ENCODE measurements at places on chromosomes 12 and 14.
A peak's percentile ranks its signal among the peaks of the same experiment; 100 is the strongest.

- DNase-seq, result no peak
Observed at GRCh38 chr14:99384450-99385417, 95.9 kb downstream of the SETD3 start.

DNA sequence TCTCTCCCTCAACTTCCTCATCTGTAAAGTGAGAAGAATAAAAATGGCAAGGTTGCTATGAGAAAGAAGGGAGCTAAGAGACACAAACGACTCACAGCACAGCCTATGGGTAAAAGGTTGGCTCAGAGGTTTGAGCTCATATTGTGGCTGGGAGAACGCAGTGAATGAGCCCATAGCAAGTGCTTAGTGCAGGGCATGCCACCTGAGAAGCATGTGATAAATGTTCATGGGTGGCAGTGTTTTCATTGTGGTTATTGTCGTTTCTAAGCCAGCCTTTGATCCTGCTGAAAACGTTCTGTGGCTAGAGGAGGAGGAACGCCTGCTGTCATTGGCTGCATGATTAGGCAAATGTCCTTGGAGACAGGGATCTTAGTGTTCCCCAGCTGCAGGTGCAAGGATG is 150.4 kb downstream of the KSR2 start:
- no peak for DNase-seq

DNA sequence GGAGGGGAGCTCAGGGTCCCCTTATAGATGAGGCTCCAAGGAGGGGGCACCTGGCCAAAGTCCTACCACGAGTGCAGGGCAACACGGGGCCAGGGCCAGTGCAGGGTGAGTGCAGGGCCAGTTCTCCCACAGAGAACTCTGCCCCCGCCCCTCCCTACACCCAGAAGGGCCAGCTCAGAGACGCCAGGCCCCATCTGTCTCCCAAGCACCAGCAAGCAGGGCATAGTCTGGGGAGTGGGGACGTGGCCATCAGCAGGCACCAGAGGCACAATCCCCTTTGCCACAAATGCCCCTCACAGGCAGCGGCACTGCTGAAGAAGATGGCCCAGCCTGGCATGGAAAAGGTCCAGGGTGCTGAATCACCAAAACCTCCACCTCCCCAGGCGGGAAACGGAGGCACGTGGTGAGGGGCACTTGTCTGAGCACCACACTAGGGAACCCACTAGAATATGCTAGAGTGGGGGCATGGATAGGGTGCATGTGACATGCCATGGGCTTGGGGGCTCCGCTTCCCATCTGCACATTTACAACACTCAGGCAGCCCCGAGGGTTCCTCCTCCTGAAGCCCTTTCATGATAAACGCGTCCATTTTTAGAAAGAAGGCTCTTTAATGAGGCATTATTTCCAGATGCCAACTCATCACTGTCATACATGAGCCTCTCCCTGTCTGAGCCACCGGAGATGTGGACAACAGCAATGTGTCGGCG is 17.8 kb downstream of the CCDC85C start:
- no peak for DNase-seq

GRCh38 chr12:120367924-120368788 is 808 bp downstream of the MSI1 start:
- no peak for DNase-seq

- no peak for DNase-seq
Observed at GRCh38 chr12:5444520-5444919, 12.6 kb downstream of the NTF3 start.

DNA sequence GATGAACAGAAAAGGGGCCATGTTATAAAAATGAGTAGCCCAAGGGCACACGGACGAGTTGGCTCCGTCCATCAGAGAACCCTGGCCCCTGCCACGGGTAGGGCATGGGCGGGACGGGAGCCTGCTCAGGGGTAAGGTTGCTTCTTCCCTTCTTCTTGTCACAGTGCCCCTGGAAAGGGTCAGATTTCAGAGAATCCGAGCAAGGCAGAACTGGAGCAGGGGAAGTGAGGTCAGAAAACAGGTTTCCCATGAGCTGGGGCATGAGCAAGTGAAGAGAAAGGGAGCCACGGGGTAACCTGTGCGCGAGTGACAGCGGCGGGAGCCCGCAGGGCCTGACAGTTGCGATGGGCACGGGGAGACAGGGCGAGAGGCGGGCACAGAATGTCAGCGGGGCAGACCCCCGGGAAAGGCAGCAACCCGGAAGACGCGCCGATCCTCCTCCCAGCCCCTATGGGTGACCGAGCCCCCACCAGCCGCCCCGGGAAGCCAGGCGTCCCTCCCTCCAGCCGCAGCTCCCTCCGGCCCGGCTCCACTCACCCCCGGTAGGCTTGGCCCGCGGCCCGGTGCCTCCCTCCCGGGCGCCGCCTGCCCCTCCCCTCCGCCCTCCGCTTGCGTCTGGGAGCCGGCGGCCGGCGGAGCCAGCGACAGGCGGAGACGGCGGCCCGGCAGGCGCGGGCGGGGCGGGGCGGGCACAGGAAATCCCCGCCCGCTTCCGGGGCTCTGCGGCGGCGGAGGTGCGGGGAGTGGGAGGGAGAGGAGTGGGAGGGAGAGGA is at the start of gene ZNF641:
ZNF641 (minus strand) TSS at position 671 of the 773 bp plus-strand sequence. CDS start 2,829 bp downstream, outside the sequence.
- DNase-seq, result peak; percentile 74

GRCh38 chr12:11170810-11171144 is 217 bp upstream of the SMIM10L1 start:
- DNase-seq, result no peak

DNA sequence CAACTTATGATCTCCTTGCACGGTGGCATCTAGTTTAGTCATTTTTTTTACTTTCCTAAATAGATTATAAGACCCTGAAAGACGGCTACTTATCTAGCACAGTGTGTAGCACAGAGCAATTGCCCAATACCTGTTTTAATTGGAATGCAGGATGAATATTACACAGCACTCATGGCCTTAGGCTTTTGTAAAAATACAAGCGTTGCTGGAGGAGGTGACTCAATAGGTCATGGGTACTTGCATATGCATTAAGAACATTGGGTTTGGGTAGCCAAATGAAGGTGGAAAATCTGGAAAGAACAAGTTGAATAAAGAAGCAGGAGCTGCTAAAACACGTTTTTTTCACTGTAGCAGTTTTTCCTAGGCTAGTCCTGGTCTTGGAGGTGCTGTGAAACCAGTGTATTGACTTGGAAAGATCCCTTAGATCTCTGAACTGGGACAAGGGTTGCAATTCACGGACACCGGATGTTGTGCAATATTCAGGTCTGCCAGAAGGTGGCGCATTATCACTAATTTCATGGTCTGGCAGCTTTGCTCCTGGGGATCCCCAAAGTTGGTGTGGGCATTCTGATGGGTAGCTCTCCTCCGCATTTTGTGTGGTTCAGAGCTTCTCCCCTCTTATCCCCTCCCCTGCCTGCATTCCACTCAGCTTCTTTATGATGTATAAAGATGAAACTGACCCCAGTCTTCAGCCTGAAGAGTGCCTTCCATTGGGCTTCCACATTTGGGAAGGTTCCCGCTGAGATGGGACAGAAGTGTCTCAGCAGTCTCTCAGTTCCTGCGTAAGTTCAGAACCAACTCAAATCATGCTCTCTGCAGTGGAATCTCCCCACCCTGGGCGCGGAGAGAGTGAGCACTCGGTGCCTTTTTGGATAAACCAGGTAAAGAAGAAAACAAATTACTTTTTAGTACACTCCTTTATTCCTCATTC is 278.3 kb downstream of the NRXN3 start:
- no peak for DNase-seq

DNA sequence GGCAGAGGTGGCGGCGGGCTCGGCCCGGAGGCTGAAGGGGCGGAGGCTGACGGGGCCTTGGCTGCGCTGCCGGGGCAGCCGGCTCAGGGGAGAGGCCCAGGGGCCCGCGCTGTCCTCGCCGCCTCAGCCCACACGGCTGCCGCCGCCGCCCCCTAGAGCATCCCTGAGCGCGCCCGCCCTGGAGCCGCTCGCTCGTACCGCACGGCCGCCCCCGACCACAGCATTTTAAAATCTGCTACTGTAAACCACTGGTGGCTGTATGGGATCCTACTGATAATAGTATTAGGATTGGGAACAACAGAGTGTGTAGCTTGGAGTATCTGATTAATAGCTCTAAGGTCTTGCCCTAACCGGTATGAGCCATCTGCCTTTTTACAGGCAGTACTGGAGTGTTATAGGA is 22.2 kb upstream of the EDDM3A start:
- no peak for DNase-seq

DNA sequence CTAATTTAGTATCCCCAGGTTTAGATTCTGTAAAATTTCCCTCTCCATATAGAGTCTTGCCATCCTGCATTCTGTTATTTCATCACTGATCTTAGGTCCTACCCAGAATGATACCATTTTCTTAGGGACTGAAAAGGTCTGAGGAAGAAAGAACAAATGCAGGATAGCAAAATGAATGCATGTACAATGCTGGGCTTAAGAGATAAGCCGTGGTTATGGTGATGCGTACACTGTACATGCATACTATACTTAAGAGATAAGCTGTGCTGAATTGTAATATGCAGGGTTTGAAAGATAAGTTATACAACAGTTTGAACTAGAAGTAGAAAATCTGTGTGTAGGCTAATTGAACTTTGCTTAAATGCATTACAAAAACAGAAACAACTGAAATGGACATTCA is 416.2 kb downstream of the C12orf50 start:
- no peak for DNase-seq

DNA sequence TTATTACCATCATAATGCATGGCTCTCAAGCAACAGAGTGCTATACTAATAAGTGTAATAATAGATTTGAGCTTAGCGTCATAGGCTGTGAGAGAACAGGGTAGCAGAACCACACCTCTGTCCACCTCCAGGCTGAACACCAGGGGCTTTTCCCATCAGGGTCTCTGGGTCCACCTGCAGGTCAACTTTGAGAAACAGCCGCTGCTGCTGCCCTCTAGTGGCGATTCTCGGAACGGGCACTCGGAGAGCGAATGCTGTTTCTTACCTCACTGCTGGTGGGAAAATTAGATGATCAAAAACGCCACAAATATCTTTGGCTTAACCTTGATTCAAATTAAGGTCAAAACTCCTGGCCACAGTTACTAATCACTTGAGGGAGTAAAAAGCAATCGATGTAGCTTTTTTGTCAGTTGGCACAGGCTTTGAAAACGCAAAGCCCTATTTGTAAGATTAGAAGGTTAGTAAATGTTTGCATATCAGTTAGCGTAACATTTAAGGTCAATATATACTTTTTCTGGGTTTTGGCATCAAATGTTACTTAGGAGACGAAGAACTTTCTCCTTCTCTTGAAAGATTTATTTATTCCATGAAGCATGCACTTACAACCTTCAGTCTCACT is 127.9 kb upstream of the TMEM132D start:
- peak; percentile 48 for DNase-seq

- DNase-seq, result peak; percentile 35
Observed at GRCh38 chr12:122182887-122183587, at the start of gene LRRC43. LRRC43 (plus strand) TSS chr12:122183123; CDS start chr12:122183145, 22 bp downstream.

DNA sequence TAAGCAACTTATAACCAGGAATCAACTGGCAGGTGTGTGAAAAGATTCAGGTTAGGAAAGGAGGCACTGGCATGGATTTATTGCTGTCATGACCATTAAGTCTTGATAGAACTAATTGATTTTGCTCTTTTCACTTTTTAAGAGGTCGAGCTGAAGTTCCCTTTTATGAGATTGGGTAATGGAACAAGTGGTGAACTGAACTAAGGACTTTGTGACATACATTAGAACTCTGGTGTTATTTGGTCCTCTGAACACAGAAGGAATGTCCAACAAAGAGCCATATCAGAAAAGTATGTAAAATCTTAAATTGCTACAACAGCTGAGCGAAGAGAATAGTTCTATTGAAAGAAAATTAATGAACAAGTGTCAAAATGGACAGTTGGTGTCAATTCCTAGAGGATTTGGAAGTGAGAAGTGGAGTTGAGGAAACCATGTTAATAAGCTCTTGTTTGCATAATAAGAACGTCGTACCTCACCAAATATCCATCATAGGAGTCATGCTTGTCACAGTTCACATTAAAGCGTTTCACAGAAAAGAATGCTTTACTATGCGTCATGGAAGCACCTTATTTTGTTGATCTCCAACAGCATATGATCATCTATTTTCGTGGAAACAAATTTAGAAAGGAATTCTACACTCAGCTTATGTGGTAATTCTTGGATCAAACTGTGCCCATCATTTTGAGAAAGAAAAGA is 8.4 kb upstream of the MYF6 start:
- no peak for DNase-seq

- DNase-seq, result peak; percentile 86
Observed at GRCh38 chr14:21104448-21105060, 3.7 kb downstream of the TMEM253 start.

GRCh38 chr12:43969882-43970281 is 134.0 kb downstream of the TMEM117 start:
- DNase-seq, result no peak

DNA sequence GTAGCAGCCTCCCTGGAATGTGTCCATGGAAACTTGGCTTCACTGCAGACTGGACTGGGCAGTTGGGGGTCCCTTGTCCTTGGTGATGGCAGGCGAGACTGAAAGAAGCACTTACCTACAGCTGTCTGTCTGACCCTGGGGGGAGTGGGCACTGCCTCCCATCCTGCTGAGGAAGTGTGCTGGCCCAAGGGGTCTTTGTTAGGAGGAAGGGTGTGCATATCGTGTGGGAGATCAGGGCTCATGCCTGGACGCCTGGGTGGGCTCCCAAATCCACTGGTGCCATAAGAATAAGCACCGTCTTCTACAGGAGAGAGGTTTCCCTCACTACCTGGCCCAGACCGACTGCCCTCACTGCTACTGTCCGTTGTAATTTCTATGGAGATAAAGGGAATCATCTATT is 81.4 kb downstream of the PIWIL1 start:
- DNase-seq, result no peak

DNA sequence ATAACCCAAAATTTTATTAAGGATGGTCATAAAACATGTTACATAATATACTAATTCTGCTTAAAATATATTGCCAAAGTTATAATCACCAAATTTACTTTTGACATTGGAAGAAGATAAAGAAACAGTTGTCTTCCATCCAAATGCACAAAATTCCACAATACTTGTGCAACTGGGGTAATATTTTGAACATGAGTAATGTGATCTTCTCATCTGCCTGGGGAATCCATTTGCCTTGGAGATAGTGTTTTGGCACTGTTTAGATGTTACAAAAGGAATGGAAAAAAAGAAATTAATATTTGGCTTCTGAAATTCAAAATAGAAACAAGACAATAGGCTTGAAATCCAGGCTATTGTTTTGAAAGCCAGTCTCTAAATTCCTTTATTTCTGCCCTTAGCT is 9.1 kb downstream of the GPR19 start:
- no peak for DNase-seq

DNA sequence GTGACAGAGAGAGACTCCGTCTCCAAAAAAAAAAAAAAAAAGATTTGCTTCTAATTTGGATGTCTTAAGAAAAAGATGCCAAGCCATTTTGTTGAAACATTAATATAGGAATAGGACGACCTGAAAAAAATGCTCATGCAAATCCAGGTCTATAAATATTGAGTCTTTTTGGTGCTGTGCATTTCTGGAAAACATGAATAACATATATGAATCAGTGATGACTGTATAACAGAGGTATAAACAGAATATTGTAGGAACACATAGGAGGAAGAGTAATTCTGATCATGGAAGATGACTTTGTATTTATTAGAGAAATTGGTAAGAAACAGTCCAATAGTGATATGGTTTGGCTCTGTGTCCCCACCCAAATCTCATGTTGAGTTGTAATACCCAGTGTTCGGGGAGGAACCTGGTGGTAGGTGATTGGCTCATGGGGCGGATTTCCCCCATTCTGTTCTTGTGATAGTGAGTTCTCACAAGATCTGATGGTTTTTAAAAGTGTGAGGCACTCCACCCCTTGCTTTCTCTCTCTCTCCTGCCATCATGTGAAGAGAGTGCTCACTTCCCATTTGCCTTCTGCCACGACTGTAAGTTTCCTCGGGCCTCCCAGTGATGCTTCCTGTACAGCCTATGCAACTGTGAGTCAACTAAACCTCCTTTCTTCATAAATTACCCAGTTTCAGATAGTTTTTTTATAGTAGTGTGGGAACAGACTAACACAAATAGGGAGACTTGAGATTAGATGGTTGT is 3.0 kb upstream of the SRSF5 start:
- no peak for DNase-seq
